ENCODE measurements at places on chromosomes 7 and 10. TPM values are rescaled to one million over a fixed set of nuclear protein-coding genes. Genes with fewer than 3 reads are reported as not detected.

TSPAN14 gene
- 74.8 TPM for total RNA-seq

TUBB8 gene
- not detected for total RNA-seq

ELFN1 gene
- 3.8 TPM for total RNA-seq

PPP1R17 gene
- not detected for total RNA-seq

MAGI2 gene
- 15.1 TPM for total RNA-seq

PRF1 gene
- 3.2 TPM for total RNA-seq

SEMA3D gene
- 15.7 TPM for total RNA-seq

TDRD1 gene
- total RNA-seq: 0.24 TPM

ACTR3C gene
- total RNA-seq: 1.1 TPM

SLC16A12 gene
- total RNA-seq: 0.72 TPM

LRRC4 gene
- 1.2 TPM for total RNA-seq

UFSP1 gene
- 4.7 TPM for total RNA-seq

LBX1 gene
- not detected for total RNA-seq

C10orf62 gene
- total RNA-seq: 0.88 TPM

NPFFR1 gene
- 0.19 TPM for total RNA-seq

SLC26A3 gene
- 1.0 TPM for total RNA-seq

SPDYE5 gene
- total RNA-seq: not detected

AMZ1 gene
- not detected for total RNA-seq

TBX20 gene
- not detected for total RNA-seq

Data from omental fat pad (tissue), 4 donors.